Activated B cell treated with CpG ODN at 0.5 μM for 24 hours (primary cell): ENCODE measurements at places on chromosomes 3 and 15.

DNA sequence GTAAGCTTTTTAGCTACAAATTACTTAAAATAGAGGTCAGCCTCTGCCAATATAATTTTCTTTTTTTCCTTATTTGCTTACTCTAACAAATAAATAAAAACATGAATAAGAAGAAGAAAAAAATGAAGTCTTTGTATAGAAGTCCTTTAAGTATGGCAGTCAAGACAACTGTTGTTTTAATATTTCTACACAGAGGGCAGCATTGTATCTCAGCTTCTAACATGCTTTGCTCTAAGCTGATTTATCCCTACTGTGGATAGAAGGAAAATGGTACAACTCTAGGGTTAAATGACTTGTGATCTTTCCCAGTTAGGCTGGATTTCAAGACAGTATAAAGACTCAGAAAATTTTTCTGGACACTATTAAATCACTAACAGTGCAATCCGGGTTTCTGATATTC is 104.3 kb upstream of the MEIS2 start:
- DNase-seq = no peak

GRCh38 chr15:61712129-61712759 is 348.0 kb downstream of the VPS13C start:
- no peak for DNase-seq

DNA sequence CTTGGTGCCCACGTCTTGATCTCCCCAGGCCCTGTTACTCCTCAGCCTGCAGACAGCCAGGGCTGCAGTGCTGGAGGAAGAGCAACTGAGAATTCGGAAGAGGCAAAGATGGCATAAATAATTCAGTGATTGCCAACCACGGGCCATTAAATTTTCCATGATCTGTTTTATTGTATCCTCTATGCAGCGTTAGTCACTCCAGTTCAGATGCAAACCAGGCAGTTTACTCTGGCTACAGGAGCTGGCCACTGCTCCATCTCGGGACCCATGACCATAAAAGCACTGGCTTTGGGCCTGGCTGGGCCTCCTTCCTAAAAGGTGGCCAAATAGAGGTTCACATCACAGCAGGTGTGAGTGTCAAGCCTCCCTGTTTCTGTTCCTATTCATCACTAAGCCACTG is 137.6 kb upstream of the TLE3 start:
- no peak for DNase-seq

- no peak for DNase-seq
Measured at GRCh38 chr15:78408355-78408640, 29.7 kb upstream of the IREB2 start.

- DNase-seq = no peak
Measured at GRCh38 chr3:57937092-57937491, 71.1 kb upstream of the FLNB start.

DNA sequence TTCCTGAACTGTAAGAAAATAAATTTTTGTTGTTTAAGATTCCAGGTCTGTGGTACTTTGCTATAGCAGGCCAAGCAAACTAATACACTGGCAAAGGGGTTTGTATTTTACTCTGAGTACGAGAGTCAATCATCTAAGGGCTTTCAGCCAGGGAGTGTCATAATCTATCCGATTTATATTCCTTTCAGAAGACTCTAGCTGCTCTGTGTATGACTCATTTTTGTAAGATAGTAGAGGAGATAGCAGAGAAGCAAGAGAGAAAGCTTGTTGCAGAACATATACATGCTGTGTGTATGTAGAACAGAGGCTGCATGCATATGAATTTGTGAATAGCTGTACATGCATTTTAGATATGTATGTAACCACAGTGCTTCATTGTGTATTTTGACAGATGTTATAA is 577.9 kb upstream of the EPHA6 start:
- no peak for DNase-seq

- DNase-seq = no peak
Measured at GRCh38 chr3:177119829-177120228, 77.5 kb downstream of the TBL1XR1 start.

DNA sequence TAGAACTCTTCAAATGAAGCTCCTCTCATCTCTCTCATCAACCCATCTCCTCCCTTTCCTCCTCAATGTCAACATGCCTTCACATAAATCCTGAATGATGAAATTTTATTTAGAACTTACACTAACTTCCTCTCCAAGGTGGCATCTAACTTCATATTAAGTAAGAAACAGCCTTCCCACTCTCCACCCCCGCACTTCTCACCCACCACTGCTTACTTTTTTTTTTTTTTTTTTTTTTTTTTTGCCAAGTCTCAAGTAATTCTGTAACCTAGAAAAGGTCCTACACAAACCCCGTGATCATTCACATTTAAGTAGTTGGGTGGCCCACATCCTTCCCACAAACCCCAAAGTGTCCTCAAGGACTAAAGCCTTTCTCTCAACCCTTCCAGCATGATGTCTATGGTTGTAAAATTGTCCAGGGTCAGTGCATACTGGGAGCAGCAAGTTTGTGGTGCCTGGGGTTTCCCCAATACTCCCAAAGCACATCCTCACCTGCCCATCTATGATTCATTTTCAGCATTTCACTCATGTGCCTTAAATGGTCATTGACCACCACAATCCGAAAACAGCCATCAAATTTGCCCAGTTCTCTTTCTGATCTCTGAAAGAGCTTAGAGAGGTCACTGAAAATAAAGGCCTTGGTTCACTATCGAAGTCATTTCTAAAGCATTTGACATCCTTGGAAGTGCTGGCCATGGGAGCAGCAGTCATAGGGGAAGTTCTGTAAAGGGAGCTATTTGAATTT is 47.2 kb downstream of the CD86 start:
- no peak for DNase-seq
